ENCODE measurements at places on chromosomes 2 and 18. TPM values are rescaled to one million over a fixed set of nuclear protein-coding genes. Genes with fewer than 3 reads are reported as not detected.
A peak's percentile ranks its signal among the peaks of the same experiment; 100 is the strongest.

The AGXT gene
- not detected for total RNA-seq

DNA sequence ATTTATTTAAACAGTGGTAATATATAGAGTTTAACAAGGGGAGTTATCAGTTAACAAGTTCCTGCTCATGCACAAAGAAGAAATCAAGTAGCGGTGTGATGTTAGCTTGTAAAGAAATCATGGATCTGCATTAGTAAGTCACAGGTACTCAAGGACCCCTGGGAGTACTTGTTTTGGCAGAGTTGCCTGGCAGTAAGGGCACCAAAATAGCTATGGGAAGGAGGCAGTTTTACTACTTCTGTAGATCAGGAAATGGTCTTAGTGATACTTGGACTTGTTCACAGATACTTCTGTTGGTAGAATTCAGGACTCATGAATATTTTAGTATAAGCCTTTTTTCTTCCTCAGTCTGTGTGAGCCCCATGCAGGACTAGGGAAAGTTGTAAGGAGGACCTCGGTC lies 107.3 kb upstream of the IL1R2 start:
- DNase-seq = no peak

- DNase-seq = no peak
Measured at GRCh38 chr2:164782323-164782722, 59.3 kb downstream of the COBLL1 start.

DNA sequence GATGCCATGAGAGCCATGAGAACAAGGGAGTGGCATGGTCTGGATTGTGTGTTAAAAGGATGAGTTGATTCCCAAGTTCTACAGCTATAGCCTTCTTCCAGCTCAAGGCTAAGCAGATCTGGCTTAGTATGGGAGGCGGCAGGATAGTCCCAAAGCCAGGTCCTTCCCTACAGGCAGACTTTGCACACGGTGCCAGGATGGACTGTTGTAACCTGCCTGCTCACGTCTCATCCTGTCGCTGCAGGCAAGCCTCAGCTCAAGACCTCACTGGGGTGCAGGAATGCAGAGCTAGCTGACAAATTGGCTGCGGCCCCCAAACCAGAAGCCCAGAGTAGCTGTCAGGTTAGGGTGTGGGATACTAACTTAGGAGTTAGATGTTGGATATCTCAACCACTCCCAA lies 28.8 kb upstream of the IGFBP5 start:
- no peak for DNase-seq

GRCh38 chr18:59516356-59517155 lies 157.5 kb upstream of the LMAN1 start:
- peak; percentile 15 for DNase-seq

- peak; percentile 9 for DNase-seq
Measured at GRCh38 chr2:156908825-156909224, 348.7 kb upstream of the GALNT5 start.

The SPATS2L gene
- total RNA-seq = 41.2 TPM

DNA sequence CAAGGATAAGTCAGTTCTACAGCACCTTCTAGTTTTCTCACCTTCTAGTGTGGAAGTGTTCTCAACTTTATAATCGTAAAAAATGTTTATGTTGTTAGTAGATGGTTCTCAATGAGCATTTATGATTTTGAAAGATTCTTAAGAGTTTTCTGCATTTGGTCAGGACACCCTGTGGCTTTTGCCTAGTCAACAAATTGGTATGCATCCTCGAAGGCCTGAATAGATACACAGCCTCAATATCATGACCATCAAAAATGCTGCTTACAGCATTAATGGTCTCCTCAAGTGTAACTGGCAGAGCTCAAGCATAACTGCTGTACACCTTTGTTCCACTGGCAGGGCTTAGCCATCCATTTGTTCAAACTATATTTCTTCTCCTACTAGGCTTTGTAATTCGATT lies 96.7 kb downstream of the CRACDL start:
- no peak for DNase-seq

DNA sequence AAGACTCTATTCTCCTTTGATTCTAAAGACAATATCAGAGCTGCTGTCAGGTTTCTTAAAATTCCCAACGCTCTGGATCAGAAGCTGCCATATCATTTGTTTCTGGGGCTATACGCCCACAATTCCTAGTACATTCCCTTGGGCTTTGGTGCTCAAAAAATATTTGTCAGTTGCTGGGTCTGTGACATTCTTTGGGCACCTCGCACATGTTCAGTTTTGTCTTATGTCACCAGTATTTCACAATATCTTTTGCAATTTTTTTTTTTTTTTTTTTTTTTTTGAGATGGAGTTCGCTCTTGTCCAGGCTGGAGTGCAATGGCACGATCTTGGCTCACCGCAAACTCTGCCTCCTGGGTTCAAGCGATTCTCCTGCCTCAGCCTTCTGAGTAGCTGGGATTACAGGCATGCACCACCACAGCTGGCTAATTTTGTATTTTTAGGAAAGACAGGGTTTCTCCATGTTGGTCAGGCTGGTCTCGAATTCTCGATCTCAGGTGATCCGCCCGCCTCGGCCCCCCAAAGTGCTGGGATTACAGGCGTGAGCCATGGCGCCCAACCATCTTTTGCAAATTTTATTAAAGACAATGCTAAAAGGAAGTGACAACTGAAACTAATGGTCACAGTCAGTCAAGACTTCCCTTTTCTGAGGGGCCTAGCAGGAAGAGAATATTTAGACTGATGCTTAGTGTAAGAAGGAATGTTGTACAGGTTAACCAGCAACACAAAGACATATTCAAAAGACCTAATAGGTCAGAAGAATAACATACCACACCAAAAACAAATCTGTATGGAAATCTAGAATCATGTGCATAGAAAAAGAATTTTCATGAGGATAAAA lies 6.8 kb downstream of the ZNF397 start:
- no peak for DNase-seq

- peak; percentile 51 for DNase-seq
Measured at GRCh38 chr2:222038067-222038802, 260.6 kb downstream of the PAX3 start.

GRCh38 chr2:182553483-182553882 lies 126.6 kb upstream of the PDE1A start:
- no peak for DNase-seq

The VAPA gene
- total RNA-seq = 333 TPM

DNA sequence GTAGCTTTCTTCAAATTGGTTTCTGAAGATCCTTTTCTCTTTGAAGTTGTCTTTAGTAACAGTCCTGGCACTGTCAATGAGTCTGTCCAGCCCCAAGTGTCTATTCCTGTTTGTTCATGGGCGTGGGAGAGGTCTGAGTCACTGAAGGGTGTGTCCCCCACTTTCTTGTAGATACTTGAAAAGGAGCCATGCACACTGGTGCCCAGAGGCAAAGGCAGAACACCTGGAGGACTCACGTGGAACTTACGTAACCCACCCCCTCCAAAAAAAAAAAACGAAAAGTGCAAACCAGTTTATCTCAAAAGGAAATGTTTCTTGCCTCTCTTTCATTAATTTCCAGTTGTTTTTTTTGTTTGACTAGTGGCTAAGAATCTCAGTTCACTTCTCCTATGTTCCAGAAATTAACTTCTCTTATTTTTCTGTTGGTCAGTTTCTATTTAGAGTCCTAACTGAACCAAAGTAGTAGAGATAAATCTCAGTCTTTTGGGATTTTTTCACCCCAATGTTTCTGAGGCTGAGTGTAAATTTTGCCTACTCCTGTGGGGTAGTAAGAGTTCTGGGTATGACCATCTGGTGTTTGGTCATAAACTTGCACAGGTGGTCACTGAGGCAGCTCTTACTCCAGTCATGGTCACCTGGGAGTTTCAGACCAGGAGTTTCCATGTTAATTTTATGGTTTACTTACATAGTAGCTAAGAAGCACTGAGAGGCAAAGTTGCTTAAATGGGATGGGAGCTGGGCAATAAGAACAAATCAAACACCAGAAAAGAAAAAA lies 54.9 kb downstream of the DSC3 start:
- DNase-seq = no peak

The CHRND gene
- not detected for total RNA-seq

DNA sequence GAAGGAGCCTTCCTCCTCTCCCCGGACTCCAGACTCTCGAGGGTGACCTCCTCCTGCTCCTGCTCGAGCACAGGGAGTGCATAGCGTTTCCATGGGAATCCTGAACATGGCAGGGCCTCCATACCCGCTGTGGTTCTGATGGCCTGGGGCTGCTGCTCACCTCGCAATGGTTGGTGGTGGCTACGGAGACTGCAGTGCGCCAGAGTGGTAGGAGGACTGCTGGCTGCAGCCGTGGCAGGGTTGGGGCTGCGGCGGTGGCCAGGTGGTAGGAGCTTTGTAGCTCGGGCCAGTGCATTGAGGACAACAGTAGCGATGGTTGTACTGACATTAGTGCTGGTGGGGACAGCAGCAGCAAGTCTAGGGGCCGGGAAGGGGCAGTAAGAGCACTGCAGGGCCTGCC lies 32.0 kb upstream of the ANKRD62 start:
- DNase-seq = no peak

The ARHGAP25 gene
- 0.26 TPM for total RNA-seq

DNA sequence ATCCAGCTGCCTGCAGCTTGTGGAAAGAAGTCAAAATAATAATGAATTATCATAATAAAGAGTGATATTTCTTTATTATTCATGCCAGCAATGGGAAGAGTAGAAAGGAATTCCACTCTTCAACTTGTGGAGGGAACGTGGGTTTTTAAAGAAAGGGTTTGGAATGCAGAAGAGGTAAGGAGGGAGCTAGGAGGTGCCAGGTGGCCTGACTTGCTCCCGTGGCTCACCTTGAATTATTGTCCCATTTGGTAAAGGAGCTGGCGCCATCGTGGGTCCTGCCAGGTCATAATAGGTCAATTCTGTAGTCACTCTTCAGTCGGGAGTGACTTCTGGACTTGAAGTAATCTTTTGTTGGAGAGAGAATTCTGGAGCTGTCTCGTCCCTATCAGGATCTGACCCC lies 95.2 kb upstream of the BARD1 start:
- DNase-seq = no peak

- DNase-seq = no peak
Measured at GRCh38 chr2:176071330-176072291, 12.2 kb downstream of the EVX2 start.

DNA sequence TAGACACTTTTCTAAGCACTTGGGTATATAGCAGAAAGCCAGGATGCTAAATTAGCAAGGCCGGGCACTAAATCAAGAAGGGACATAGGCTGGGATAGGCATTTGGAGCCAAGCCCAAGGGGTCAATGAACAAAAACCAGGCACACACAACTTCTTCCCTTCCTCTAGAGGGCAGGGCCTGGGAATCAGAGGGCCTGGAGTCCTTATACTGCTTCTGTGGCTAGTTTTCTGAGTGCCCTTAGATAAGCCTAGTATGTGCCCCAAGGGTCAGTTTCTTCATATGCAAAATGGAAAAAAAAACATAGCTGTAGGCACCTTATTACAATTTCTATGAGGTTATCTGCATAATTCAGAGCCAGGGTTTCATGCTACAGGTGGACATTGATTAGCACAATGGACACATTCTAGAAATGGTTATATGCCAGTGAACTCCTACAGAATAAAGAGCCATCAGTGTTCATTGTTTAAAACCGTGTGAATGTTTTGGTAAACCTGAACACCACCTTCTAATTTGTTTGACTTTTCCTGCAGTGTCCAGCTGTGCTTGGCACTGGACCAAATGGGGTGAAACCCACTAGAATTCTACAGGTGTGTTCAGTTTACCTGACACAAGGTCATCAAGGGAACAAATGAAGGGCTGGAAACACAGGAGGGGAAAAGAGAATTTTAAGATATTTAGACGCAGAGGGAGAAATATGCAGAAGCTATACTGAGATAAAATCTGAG lies 49.6 kb downstream of the PAX8 start:
- DNase-seq = no peak

The SUPT7L gene
- total RNA-seq = 49.4 TPM

GRCh38 chr2:236755278-236755840 lies 185.7 kb downstream of the ACKR3 start:
- no peak for DNase-seq

DNA sequence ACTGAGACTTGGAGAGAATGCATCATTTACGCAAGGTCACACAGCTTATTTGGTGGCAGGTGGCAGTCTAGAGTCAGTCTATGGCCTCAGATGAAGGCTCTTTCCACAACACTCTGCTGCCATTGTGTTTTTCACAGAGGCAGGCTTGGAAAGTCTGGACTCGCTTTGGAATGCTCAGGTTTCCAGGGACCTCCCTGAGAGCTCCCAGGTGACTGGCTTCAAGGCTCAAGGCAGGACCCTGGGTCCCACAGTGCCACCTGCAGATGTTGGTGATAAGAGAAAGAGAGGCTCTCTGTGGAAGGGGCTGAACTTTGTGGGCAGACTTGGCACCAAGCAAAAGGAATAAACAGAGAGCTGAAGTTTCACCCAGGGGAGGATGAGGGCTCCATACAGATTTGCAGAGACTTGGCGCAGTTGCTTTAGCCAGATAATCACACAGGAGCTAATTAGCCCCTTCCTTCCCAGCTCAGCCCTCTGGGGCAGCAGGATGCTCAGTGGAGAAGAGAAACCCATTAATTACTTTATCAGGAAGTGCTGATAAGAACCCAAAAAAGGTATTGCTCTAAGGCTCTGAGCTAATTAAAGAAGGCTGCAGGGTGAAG lies 103.5 kb downstream of the LBH start:
- DNase-seq = no peak

GRCh38 chr18:68448736-68449135 lies 266.2 kb downstream of the TMX3 start:
- DNase-seq = no peak

- DNase-seq = peak; percentile 24
Measured at GRCh38 chr2:172929644-172930043, 146.0 kb upstream of the MAP3K20 start.

The DRC1 gene
- total RNA-seq = not detected

The GAD1 gene
- total RNA-seq = 23.5 TPM

GRCh38 chr2:20351555-20352229 lies 1.0 kb upstream of the PUM2 start:
- no peak for DNase-seq

The PJVK gene
- 0.56 TPM for total RNA-seq

The KCNK3 gene
- not detected for total RNA-seq

The C2orf80 gene
- total RNA-seq = 0.45 TPM

The RBKS gene
- total RNA-seq = 1.6 TPM

DNA sequence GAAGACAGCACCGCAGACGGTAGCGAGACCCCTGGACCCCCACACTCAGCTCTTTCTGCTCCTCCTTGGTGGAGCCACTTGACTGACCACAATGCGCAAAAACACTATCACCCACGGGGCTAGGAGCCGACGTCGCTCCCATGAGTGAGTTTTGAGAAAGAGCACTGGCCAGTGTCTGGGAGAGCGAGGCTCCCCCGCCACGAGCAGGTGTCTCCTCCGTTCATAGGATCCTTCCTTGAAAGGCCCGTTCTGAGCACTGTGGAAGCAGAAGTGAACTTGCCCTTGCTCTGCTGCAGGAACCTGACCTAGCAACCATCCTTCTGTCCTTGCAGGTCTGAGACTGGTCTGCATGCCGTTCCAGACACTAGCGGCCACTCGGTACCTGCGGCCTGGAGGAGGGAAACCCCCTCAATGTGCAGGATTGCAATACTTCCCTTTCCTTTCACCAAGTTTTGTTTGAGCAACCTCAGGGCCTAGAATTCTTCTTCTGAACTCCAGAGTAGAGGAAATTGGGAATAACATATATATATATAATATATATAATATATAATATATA lies 12.9 kb upstream of the ZNF516 start:
- DNase-seq = no peak

The GPAT2 gene
- total RNA-seq = not detected
